ENCODE measurements at places on chromosomes 7 and 10. TPM values are rescaled to one million over a fixed set of nuclear protein-coding genes. Genes with fewer than 3 reads are reported as not detected.

SCART1 gene
- 3.6 TPM for total RNA-seq

GRCh38 chr10:84084342-84084741 lies 55.0 kb upstream of the GHITM start:
- DNase-seq: no peak

DNA sequence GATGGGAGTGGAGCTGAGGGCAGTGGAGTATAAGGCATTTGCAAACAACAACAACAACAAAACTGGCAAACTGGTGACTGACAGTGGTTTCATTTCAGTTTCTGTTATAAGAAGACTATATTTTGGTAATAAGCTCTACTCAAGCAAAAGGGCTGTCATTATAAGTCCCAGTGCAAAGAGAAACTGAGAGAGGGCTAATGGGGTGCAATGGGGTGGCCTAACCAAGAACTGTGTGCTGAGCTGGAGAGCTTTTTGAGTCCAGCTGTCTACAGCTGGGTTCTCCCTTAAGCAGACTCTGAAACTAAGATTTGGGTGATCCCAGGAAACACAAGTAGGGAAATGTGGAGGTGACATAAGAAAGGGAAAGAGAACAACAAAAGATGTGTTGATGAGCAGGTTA lies 439.3 kb downstream of the ADRA2A start:
- DNase-seq: no peak

MYL7 gene
- not detected for total RNA-seq

ANKRD2 gene
- 2.3 TPM for total RNA-seq
